ENCODE measurements at places on chromosomes 2 and 18. TPM values are rescaled to one million over a fixed set of nuclear protein-coding genes. Genes with fewer than 3 reads are reported as not detected.

- DNase-seq: no peak
Measured at GRCh38 chr2:118300832-118301231, 212.6 kb downstream of the INSIG2 start.

- no peak for DNase-seq
Measured at GRCh38 chr2:216259081-216259480, 113.2 kb downstream of the MARCHF4 start.

DNA sequence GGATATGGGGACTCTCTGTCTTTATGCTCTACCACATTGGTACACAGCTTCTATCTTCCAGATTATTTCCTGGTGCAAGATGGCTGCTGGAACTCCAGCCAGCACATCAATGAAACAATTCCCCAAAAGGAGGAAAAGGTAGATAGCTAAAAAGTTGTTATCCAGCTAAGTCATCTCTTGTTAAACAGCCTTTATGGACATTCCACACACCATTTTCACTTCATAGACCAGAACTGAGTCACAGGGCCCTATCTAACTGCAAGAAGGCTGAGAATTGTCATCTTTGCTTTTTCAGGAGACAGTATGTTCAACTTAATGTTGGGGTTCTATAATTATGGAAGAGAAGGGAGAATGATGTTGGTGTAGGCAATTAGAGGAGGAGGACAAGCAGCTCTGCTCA, 133.3 kb upstream of the NOSTRIN start:
- peak; percentile 70 for DNase-seq

Gene ZNF514
- 14.5 TPM for total RNA-seq

Gene CFAP65
- total RNA-seq: not detected

Gene LYG2
- not detected for total RNA-seq

Gene PAX3
- total RNA-seq: under 0.01 TPM

Gene GPR75
- total RNA-seq: 1.8 TPM
